ENCODE measurements at places on chromosomes 4 and X. TPM values are rescaled to one million over a fixed set of nuclear protein-coding genes. Genes with fewer than 3 reads are reported as not detected.

- DNase-seq, result no peak
These were observed 234.4 kb upstream of the FAT1 start for GRCh38 chr4:186957952-186958555.

Gene PITX2
- total RNA-seq, result 92.3 TPM

GRCh38 chr4:136336479-136336878 lies 1195.8 kb downstream of the PCDH18 start:
- no peak for DNase-seq

Gene SPANXN2
- not detected for total RNA-seq

DNA sequence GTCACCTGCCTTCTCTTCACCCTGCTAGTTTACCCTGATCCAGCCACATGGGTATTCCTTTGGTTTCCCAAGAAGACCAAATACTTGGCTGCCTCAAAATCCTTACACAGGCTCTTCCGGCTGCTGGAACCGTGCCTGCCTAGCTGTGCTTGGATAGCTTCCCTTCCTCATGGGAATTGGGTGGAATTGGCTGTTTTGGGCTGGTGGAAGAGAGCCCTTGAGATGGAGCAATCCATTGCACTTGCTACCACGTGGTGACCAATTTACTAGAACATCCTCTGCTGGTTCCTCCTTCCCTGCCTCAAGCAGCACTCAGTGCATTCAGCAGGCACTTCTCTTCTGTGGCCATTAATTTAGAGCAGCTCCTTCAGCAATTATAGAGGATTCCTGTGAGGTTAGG lies 119.3 kb upstream of the AP1S2 start:
- DNase-seq, result no peak

DNA sequence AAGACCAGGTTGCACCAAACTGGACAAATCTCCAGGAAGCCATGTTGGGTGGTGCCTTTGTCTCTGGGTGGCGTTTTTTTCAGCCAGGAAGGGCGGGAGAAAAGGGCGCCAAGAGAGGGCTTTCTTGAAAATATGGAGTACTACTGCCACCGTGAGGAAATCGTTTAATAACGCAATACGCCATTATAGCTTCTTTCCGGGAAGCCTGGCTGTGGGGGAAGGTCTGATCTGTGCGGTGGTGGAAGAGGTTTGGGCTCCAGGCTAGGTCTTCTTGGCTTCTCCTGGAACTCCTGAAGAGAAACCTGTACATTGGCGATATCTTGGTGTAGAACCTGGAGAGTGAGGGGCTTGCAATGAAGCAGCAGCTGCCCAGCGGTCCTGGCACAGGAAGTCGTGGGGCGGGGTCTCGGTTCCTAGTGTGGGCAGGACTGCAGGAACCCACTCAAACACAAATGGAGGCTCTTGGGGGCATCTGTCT lies 202.7 kb downstream of the OR13H1 start:
- peak; percentile 51 for DNase-seq

DNA sequence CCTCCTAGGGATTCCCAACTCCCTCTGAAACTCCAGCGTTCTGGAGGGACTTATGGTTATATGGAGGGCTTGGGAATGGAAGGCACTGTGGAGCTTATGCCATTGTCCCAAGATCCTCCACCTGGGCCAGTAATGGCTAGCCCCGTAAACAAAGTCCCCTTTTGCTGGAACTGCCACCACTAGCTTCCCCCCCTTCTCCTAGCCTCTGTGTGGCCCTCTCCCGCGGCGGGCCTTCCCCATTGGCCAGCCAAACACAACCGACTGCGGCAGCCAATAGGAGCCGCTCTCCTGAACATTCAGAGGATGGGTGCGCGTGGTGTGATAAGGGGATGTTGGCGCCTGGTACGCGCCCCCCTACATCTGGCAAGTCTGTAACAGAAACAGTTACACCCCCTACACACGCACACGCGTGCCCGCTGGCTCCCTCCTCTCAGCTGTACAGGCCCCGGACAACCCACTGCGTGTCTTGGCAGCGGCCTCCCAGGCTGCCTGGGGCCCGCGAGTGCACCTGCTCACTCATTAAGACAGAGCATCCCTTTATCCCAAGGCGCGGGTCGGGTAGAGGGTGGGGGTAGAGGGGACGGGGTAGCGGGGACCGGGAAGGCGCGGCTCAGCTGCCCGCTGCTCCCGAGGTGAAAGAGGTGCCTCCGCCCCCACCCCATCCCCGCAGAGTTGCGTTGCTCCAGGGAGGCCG lies 863 bp upstream of the RAB33A start:
- DNase-seq, result peak; percentile 93

- no peak for DNase-seq
These were observed 311.3 kb downstream of the PCDH19 start for GRCh38 chrX:100098660-100099375.

GRCh38 chr4:183455431-183456195 lies 11.2 kb downstream of the CDKN2AIP start:
- no peak for DNase-seq

Gene TLR2
- total RNA-seq, result 1.0 TPM

DNA sequence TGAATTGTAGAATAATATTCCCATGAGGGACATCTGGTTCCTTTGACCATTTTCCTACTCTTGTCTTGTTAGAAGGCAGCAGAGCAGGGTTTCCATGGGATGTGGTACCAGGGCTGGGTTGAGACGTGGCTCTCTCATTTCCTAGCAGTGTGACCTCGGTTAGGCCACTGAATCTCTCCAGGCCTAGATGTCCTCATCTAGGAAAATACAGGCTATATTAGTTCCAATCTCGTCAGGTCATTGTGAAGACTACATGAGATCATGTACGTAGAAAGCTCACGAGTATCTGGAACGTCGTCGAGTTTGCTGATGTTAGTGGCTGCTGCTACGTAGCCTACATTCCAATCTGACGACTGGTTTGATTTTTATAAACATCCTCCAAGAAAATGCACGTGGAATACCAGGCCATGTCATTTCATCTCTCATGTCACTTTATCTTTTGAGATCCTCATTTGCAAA lies 278.2 kb upstream of the GATB start:
- no peak for DNase-seq

GRCh38 chr4:41507291-41507947 lies 30.5 kb upstream of the LIMCH1 start:
- DNase-seq, result no peak

Gene SMIM31
- total RNA-seq, result not detected

- DNase-seq, result peak; percentile 63
These were observed 31.9 kb downstream of the F8A1 start for GRCh38 chrX:154918060-154918483.

- no peak for DNase-seq
These were observed 46.7 kb downstream of the GPRASP3 start for GRCh38 chrX:102767287-102767686.

- DNase-seq, result peak; percentile 69
These were observed 570 bp downstream of the WDR44 start for GRCh38 chrX:118346258-118347094.

DNA sequence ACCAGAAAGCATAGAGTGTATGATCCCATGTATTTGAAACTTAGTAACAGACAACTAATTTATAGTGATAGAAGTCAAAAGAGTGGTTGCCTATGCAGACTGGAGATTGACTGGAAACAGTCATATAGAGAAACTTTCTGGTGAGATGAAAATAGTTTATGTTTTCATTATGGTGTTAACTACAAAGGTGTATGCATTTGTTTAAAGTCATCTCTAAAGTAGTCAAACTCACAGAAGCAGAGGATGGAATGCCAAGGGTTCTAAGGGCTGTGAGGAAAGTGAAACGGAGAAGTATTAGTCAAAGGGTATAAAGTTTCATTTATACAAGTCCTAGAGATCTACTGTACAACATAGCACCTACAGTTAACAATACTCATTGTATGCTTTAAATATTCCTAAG lies 45.8 kb downstream of the ENOX2 start:
- DNase-seq, result no peak

Gene PHKA1
- 10.5 TPM for total RNA-seq

GRCh38 chr4:178953447-178954120 lies 1511.3 kb upstream of the AGA start:
- DNase-seq, result no peak

Gene PDHA1
- total RNA-seq, result 237 TPM

Gene CCSER1
- total RNA-seq, result 1.1 TPM

- DNase-seq, result no peak
These were observed 224.5 kb downstream of the DLG3 start for GRCh38 chrX:70669120-70669519.

DNA sequence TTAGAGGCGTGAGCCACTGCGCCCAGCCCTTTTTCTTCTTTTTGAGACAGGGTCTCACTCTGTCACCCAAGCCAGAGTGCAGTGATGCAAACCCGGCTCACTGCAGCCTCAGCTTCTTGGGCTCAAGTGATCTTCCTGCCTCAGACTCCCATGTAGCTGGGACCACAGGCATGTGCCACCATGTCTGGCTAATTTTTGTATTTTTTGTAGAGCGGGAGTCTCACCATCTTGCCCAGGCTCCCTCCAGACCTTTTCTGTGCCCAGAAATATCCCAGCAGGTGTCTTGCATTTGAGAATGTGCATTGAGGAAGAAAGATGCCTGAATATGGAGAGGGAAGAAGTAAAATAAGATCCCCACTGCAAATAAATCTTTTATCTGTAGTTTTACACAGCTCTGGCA lies 58.7 kb downstream of the PPEF2 start:
- DNase-seq, result no peak

Measured in H7 (cell line).